ENCODE measurements at places on chromosomes 6 and 20.
A peak's percentile ranks its signal among the peaks of the same experiment; 100 is the strongest.

DNA sequence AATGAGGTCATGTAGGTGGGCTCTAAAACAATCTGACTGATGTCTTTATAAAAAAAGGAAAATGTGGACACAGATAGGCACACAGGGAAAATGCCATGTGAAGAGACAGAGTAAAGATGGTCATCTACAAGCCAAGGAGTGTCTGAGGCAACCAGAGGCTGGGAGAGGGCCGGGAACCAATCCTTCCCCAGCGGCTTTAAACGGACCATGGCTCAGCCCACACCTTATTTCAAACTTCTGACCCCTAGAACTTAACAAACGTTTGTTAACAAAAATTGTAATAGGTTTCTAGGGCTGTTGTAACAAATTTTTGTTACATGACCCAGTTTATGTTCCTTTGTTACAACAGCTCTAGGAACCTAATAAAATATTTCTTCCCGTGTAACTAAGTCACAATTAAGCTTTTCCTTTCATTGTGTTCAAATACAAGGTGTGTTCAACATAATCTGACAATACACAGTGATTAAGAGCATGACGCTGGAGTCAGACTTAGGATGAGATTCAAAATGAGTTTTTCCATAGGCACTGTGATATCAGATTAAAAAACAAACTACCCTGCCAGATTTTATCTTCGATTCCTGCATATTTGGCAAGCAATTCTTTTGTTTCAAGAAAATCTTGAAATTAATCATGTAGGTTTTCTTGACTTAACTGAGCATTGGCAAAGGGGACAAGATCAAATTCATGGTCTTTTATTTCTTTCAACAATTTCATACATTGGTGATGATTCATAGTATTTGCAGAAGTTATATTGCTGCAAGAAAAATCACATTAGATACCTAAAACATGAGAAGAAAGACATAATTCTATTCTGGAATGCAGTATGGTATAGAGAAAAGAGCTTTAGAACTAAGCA, 169.5 kb upstream of the RIPOR2 start:
- DNase-seq: no peak

- no peak for DNase-seq
These were observed at the start of gene FNDC1 for GRCh38 chr6:159169193-159169555. TSS of gene FNDC1 (plus strand) at chr6:159169400. CDS start at chr6:159169597, 197 bp downstream.

- no peak for DNase-seq
These were observed 582.4 kb downstream of the PHF3 start for GRCh38 chr6:64217721-64218620.

DNA sequence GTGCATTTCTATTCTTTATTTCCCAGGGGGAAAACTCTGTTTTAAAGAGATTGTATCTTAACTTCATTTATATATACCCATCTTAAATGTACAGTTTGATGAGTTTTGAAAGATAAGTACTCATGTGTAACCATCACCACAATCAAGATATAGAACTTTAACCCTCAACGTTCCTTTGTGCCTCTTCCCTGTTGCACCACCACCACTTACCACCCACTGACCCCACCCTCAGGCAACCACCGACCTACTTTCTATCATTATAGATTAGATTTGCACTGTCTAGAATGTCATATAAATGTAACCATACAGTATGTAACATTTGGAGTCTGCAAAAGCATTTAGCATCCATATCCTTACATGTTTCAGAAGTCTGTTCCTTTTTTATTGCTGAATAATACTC, 121.0 kb downstream of the RTN4IP1 start:
- no peak for DNase-seq

DNA sequence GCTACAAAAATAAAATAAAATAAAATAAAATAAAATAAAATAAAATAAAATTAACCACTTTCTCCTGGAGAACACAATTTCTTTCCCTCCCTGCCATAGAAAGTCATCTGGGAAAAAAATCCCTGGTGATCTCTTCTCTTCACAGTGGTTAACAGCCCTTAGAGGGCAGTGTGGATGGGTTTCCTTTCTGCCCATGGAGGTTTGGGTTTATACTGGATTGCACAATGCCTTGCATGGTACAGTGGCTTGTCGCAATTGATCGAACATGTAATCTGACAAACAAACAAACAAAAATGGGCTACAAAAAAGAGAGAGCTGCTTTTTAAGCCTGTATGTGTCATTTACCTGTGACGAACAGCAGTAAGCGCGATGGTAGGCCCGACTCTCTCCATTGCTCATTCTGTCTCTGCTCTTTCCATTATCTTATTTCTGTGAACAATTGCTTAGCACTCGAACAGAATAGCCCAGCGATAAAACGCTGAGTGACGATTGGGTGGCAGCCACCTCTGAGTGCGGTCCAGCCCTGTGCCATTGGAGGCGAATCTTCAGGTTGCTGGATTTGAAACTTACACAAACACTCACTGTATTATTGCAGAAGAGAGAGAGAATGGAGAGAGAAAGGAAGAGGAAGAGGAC, 166.1 kb downstream of the CD83 start:
- DNase-seq: no peak

DNA sequence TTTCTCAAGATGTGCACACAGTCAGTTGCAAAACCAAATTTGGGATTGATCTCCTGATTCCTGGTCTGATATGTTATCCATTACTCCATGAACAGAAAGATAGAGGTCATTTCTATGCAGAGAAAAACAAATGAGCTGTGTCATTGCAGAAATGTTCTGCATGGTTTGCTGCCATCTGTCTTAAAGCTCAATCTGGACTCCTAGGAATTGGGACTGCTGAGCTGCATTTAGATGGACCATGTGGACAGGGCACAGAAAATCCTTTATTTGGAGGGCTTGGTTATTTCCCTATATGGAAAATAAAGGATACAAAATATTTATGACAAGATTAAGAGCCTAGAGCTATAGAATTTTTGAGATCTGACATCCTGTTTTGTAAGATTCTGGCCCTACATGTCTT, 91.3 kb downstream of the ADGRB3 start:
- no peak for DNase-seq

DNA sequence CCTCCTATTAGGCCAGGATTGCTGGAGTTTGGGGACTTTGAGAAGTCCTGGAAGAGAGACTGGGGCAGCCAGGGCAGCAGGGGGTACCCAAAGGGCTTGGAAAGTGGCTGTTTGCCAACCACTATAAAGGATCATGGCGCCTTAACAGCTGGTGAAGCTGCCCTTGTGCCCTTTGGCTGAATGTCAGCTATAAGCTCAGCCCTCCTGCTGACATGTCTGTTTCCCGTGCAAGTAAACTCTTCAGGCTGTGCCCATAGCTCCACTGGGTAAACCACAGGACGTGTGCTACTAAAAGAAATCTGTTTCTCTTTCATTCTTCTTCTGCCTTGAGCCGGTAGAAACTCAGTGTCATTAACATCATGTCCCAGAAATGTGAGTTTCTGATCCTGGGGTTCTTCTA, 97.3 kb downstream of the CAP2 start:
- DNase-seq: no peak

DNA sequence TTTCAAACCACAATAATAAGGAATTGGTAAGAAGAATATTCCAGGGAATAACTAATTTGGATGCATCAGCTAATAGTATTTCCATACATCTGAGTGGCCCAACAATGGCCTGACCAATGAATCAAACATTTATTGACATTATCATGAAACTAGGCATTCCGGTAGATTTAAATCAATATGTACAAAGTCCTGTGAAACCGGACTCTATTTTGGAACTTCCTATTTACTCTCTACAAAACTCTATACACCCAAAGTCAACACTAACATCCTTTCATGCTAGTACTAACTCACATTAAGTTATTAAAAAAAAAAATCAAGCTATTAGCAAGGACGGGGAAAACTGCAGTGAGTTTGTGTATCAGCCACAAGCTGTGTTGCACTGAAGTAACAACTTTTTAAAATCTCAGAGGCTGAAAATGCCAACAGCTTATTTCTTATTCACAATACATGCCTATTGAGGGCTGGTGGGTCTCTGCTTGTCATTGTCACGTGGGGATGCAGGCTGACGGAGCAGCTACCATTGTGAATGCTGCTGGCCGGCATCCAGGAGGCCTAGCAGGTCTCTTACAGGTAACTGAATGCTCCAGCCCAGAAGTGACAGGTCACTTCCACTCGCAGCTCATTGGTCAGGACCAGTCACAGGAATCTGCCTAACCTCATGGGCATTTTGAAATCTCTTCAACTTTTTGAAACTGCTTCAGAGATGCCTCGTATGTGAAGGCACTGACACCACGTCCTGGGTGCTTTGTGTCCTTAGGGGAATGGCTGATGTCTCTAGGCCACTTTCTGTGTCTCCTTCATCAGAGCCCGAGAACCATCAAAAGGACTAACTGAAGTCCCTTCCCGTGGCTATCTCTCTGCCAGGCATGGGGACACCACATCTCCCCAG, 76.3 kb downstream of the SLC22A23 start:
- DNase-seq: no peak

GRCh38 chr6:77656999-77657764, 4.3 kb downstream of the MEI4 start:
- DNase-seq: no peak

GRCh38 chr6:162778603-162779002, 50.8 kb downstream of the PACRG start:
- no peak for DNase-seq

GRCh38 chr6:24778121-24778520, 3.4 kb downstream of the GMNN start:
- no peak for DNase-seq

- DNase-seq: peak; percentile 30
These were observed 336.9 kb downstream of the CD83 start for GRCh38 chr6:14454473-14454775.

DNA sequence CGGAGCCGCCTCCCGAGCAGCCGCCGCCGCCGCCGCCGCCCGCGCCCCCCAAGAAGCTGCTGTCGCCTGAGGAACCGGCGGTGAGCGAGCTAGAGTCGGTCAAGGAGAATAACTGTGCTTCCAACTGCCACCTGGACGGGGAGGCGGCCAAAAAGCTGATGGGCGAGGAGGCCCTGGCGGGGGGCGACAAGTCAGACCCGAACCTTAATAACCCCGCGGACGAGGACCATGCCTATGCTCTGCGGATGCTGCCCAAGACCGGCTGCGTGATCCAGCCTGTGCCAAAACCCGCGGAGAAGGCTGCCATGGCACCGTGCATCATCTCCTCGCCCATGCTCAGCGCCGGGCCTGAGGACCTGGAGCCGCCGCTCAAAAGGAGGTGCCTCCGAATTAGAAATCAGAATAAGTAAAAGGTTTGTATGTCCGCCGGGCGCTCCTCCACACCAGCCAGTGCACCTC, 145.2 kb downstream of the SOBP start:
- no peak for DNase-seq
